ENCODE measurements at places on chromosomes 12 and 14.
A peak's percentile ranks its signal among the peaks of the same experiment; 100 is the strongest.

GRCh38 chr12:46050805-46051204 is 60.4 kb upstream of the SCAF11 start:
- no peaks in the 10 kb centered on the region for H3K4me1 ChIP-seq
- H3K4me3 ChIP-seq: no peak overlapping the region

DNA sequence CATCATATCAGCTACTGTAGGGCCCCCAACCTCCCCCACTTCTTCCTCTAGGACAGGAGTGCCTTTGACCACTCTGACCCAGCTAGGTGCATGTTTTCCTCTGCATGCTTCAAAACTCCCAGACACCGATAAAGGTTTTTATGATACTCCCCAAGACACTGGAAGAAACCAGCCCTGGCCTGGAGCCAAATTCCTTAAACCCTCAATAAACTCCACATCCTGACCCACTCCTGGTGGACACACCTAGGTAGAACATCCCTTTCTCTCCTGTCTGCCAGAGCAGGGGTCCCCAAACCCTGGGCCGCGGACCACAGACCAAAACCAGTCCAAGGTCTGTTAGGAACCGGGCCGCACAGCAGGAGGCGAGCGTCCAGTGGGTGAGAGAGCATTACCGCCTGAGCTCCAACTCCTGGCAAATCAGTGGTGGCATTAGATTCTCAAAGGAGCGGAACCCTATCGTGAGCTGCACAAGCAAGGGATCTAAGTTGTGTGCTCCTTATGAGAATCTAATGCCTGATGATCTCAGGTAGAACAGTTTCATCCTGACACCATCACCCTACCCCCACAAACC is 49.6 kb downstream of the NT5DC3 start:
- peaks cover 41% of the 10 kb centered on the region for H3K36me3 ChIP-seq
- H3K27ac ChIP-seq: no peak overlapping the region
- peaks cover 6% of the 10 kb centered on the region for H3K4me1 ChIP-seq
- no peaks in the 10 kb centered on the region for H3K27me3 ChIP-seq
- no peak for DNase-seq

- no peak for DNase-seq
- no peaks in the 10 kb centered on the region for H3K36me3 ChIP-seq
- no peak overlapping the region for H3K4me3 ChIP-seq
- H3K27ac ChIP-seq: no peak overlapping the region
- H3K27me3 ChIP-seq: no peaks in the 10 kb centered on the region
These were observed 57.9 kb downstream of the TXNDC16 start for GRCh38 chr14:52494444-52494843.

- no peak overlapping the region for H3K27ac ChIP-seq
- DNase-seq: no peak
- H3K36me3 ChIP-seq: no peaks in the 10 kb centered on the region
- peaks cover 78% of the 10 kb centered on the region for H3K27me3 ChIP-seq
- H3K4me3 ChIP-seq: no peak overlapping the region
These were observed 27.0 kb downstream of the DHRS2 start for GRCh38 chr14:23663127-23663526.

GRCh38 chr14:75088566-75089373 is 19.3 kb downstream of the ZC2HC1C start:
- DNase-seq: peak; percentile 68
- no peak overlapping the region for H3K27ac ChIP-seq
- no peak overlapping the region for H3K4me3 ChIP-seq
- no peaks in the 10 kb centered on the region for H3K27me3 ChIP-seq
- H3K36me3 ChIP-seq: peaks cover 74% of the 10 kb centered on the region
